ENCODE measurements at places on chromosomes 3 and 15.
A peak's percentile ranks its signal among the peaks of the same experiment; 100 is the strongest.

GRCh38 chr3:157502916-157503595 lies at the start of gene VEPH1:
Gene VEPH1, minus strand, starts transcription at chr3:157503416. Its CDS starts 8,067 bp downstream, at chr3:157495349.
- DNase-seq: no peak

GRCh38 chr3:47646362-47646761 lies 67.7 kb upstream of the CSPG5 start:
- DNase-seq: no peak

GRCh38 chr15:63672775-63673174 lies 75.6 kb downstream of the FBXL22 start:
- DNase-seq: no peak

- no peak for DNase-seq
Measured at GRCh38 chr3:45704301-45704943, 15.2 kb downstream of the SACM1L start.

DNA sequence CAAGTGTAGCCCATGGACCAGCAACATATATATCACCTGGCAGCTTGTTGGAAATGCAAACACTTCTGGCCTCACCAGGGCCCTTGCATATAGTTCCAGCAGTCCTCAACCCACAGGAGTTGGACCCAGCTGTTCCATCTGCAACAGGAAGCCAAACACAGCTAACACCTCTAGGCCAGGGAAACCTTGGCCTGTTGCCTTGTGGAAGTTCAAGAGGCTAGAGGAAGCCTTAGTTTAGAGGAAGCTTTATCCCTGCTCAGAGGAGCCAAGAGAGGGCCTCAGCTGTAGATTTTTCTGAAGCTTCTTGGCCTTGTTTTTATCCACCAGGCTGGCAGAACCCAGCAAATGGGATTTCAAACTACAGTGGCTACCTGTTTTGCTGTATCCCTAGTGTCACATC lies 11.4 kb downstream of the FHIT start:
- DNase-seq: no peak

- peak; percentile 34 for DNase-seq
Measured at GRCh38 chr3:114451561-114452018, 157.8 kb downstream of the TIGIT start.

DNA sequence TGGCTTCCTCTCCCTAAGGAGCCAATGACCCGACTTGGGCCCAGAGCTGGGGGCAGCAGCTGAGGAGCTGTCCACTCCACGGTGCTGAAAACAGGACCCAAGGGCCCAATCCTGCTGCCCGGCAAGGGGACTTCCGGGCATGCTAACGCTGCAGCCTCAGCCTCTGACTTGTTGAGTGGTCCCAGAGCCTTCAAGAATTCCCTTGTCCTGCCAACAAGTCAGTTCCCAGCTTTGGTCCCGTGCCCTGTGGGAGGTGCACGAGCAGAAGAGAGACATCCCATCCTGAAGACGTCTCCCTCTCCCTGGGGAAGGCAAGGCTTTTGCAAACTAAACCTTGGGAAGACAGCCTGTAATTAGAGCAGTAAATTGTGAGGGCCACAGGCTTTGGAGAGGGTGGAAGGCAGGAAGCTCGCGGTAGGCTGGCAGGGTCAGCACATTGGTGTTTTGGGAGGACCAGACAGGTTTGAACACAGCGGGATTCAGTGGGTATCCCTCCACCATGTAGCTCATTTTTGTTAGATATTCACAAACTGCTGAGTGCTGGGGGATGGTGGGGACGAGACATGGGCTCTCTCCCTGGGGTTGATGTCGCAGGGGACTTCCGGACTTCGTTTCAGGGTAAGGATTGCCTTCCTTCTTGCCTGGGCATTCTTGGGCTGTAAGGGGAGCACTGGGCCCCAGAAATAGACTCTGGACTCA lies 29.8 kb upstream of the PRR23E start:
- DNase-seq: no peak

DNA sequence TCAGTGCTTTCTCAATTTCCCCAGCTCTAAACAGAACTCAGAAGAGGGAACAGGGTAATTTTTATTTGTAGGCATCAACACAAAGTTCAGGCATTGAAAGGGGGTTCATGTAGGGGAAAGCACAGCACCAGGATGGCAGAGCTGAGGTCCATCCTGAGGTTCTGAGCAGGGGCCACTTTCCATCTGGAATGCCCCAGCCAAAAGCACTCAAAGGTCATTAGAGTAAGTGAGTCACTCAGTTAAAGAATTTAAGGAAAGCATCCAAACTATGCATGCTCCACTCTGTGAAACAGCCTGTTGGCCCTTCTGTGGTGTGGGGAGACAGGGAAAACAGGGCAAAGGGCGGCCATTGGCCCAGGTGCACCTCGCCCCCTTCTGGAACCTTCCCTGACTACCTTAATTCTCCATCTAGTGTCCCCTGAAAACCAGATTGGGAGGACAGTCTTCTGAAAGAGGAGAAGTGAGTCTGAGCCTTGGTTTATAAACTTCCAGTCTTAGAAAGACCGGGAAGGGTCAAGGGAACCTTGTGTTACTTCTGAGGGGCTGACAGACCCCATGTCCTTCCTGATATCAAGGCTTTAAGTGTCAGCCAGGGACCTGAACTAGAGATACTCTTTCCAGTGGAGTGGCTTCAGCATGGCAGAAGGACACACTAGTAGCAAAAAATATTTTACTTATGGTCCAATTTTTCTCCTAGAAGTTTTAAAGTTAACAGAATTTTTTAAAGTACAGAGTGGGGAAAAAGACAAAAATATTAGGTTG lies 133.3 kb downstream of the MYLK start:
- DNase-seq: no peak

DNA sequence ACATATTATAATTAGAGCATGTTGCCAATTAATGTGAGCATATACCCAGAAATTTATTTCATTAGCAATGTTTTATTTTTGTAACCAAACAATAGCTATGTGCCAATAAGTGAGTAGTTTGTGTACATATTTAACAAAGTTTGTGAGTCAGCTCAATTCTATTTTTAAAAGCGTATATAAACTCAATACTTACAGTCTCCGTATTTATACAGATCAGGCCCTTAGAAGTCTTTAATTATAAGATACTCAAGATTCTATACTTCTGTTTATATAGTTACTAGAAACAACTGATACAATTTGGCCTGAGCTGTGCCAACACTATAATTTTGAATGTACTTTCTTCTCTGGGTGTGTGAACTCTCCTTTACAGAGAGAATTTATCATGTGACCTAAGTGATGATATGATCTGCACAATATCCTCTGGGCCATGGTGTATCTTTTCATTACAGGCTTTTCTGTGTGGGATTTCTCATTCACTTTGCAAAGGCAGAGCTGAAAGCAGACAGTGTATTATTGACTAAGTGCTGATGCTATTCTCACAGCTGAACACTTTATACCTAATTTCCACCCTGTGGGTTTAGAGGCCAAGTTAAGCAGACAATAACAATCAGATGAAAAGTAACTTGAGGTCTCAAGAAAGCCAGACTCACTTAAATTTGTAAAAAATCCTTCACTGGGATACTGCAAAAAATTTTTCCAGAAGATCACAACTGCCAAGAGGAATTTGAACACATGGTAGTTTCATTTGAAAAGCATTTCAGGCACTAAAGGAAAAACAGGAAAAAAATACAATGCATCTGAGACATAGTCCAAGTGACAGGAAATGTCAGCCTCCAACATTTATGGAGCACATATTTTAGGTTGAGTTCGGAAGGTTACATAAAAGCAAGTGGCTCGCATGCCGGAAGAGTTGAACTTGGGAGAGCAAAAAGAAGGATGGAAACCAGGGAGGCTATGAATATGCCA lies 277.9 kb upstream of the SEMA6D start:
- no peak for DNase-seq

DNA sequence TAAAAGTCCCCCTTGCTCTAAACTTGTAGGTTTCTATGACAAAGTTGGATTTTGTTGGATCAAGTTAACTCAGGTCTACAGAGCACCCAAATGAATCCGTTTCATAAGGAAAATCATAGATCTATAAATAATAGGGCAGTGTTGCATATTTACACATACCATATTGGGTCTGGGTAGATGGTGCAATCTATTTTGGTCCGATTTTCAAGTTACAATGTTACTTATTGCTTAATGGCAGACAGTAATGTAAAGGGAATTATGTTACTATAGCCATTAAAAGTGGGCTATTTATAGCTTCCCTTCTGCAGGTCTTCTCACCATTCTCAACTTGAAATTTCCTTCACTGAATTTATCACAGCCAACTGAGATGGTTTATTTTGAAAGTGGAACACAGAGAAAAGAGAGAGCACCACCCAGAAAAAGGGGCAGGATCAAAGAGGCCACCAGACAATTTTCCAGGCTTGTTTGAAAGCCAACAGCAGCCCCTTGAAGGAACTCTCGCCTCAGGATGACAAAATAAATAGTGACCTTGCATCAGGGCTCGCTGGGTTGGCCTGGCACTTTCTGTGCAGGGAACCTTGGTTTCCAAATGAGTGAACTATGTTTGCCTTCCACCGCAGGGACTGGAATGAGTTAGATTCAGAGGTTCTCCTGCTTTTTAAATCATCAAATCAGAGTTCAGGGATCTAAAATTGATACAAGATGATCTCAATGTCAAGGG lies 260.2 kb upstream of the HES1 start:
- no peak for DNase-seq

DNA sequence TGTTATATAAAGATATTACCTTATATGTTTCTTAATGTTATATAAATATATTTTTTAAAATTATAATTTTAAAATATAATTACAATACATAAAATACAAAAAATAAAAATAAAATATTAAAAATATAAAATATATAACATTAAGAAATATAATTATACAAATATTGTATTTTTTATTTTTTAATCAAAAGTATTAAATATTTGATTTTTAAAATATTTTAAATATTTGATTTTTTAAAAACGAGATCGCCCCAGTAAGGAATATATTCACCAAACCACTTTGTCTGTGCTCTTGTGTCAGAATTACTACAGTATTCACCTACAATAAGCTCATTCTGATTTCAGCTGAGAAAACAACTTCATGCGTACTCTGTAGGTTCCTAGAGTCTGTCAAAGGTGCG lies 89.1 kb downstream of the ETFA start:
- DNase-seq: no peak

- DNase-seq: no peak
Measured at GRCh38 chr3:140917772-140918171, 23.9 kb upstream of the SLC25A36 start.

DNA sequence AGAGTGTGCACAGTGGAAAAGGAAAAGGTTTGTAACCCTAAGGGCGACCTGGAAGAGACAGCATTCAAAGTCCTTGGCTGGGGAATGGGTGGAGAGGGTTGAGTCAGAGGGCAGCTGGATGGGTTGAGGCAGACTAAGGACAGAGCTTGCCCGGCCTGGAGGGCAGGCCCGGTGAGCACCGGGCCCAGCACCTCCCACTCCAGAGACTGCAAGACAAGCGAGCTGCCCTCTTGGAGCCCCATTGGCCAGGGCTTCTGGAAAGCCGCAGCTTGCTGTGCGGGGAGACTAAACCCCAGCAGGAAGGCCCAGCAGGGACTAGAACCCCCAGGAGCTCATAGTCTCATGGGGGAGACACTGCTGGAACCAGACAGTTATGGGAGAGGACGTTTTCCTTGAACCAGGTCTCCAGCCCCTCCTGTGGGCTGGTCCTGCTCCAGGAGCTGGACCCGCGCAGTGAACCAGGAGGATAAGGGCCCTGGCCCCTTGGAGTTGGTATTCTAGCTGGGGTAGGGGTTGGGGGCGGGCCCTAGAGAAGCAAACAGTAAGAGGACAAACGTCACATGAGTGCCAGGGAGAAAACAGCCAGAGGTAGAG lies 59.1 kb downstream of the RGMA start:
- DNase-seq: no peak

- no peak for DNase-seq
Measured at GRCh38 chr3:156488767-156489166, 66.2 kb downstream of the SSR3 start.
